ENCODE measurements at places on chromosomes 11 and 22.

- DNase-seq = no peak
Observed at GRCh38 chr11:132490978-132491377, 1041.3 kb downstream of the OPCML start.

DNA sequence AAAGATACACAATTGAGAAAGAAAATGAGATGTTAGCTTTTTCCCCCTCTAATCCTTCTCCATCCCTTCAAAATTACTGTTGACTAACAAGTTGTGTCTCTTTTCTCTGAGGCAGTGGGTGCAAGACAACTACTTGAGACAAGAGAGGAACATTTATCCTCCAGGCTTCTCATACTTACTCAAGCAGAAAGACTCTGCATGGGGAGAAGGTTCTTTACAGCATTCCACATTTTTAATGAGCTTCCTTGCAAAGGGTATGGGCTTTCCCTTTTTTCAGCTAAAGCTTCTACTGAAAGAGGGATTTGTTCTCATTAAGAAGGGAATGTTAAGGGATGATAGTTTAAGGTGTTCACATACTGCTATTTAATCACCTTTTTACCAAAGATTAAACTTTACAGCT is 47.8 kb downstream of the PAX6 start:
- DNase-seq = no peak

- no peak for DNase-seq
Observed at GRCh38 chr11:36109850-36110606, 166.2 kb downstream of the LDLRAD3 start.

DNA sequence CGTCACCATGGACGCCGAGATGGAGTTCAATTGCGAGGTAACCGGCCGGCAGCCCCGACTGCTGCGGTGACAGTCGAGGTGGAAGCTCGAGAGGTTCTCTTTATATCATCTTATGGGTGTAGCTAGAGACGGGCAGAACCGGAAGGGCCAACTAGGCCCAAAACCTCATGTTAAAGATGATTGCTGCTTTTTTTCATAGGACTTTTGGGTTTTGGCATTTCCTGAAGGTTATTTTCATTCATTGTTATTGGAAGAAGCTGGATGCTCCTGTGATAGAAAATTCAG is 585 bp downstream of the NF2 start:
- DNase-seq = peak; percentile 26

DNA sequence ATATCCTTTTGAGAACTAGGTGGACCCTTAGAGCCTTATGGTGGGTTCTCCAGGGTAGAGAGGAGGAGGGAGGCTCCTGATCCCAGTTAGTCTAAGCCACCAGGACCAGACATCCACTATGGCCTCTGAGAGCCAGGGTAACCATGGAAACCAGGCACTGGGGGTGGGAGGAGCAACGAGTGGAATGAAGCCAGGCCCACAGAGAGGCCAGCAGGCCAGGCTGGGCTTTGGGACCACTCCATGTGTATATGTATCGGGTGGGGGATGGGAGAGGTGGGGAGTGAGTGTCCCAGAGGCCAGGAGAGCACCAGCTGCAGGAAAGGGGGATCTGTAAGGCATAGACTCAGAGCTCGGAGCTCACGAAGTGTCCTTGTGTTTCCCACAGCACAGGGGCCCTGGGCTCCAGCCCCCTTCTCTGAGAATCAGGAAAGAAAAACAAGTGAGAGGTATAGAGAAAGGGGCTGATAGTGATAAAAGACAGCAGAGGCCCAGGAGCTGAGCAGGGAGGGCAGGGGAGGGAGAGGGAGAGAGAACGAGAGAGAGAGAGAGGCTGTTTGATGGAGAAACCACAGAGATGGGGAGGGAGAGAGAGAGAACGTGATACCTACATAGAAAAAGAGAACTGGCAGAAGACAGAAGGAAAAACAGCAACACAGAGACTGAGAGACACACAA is 15.5 kb upstream of the TSPAN18 start:
- DNase-seq = no peak

DNA sequence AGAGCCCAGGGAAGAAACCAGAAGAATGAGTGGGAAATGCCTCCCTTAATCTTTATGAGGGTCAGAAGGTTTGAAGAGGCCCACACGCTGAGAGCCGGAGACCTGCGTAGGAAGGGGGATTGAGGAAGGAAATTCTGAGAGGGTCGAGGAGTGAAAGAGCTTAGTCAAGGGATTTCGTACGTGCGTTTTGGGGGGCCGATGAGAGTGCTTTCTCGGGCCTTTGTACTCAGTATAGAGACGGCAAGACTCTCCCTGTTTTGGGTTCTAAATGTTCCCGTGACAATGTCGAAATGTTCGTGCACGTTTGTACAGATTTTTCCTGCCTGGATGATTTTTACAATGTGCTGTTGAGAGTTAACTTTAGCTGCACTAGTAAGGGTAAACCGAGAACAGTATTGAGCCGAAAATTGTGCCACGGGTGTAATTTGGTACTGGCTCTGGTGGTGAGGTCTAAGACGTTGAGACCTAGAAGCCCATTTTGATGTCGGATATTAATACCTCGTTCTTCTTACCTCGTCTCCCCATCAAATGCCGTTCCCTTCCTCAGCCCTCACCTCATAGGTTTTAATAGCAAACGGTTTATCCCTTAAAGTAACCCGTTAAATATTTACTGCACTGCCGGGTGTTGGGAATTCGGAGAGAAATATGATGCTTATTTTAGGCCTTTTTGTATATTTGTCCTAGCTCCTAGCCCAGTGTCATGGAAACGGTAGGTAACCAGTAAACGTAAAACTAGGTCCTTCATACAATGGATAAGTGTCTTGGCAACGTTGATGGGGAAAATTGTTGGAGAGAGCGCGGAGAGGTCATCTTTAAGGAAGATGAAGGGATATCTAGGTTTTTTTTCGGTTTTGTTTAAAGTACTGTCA is 734 bp downstream of the C11orf58 start:
- DNase-seq = no peak

GRCh38 chr11:15865212-15865987 is 490.9 kb downstream of the SOX6 start:
- no peak for DNase-seq

GRCh38 chr11:704781-705645 is 1.0 kb upstream of the EPS8L2 start:
- DNase-seq = no peak

- DNase-seq = peak; percentile 86
Observed at GRCh38 chr11:46119352-46120216, 1.7 kb downstream of the PHF21A start.

DNA sequence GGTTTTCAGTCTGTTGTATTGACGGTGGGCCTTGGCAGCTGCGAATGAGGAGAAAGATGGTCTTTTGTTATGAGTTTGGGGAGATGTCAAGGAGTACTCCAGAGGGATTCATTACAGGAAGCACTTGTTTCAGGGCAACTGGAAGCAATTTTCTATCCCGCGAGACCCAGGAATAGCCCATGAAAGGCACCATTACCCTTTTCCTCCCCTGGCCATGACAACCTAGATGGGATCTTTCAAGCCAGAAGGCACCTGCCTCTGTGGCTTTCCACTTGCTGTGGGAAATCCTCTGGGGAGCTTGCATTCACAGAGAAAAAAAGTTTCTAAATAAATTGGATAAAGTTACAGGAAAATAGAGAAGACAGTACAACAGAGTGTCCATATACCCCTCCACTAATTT is 2.7 kb downstream of the ZNF215 start:
- DNase-seq = no peak

GRCh38 chr11:114192841-114193389 is 103.3 kb upstream of the NNMT start:
- no peak for DNase-seq

GRCh38 chr11:73320763-73321603 is 12.9 kb downstream of the ARHGEF17 start:
- DNase-seq = no peak

GRCh38 chr11:77400271-77400670 is 73.6 kb downstream of the PAK1 start:
- no peak for DNase-seq

- no peak for DNase-seq
Observed at GRCh38 chr11:2144544-2145248, 5.5 kb upstream of the IGF2 start.

DNA sequence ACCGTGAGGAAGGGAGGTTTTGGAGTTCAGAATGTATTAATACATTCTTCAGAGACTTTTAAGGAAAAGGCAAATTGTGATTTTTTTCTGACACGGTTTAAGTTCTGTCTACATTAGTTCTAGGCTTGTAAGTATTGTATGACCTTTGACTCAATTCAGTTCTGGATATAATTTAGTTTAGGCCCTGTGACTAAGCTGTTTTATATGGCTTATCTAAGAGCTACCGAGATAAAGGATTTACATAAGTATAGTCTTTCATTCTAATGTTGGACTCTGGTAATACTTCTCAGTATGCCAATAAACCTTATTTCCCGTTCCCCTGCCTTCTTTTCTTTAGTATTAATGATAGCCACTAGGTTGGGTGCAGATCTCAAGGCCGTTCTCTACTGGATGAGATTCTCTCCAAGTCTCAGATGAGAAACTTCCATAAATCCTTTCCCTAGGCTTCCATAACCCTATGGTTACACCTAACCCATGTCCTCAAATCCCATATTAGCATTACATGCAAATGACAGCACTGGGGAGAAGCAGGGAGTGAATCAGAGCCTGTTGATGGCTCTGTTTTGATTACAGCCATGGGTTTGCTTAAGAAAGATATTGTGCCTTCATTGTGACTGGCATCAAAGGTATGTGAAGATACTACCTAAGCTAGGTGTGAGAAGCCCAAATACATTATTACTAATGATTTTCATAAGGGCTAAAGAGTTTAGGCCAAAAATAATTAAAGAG is 38.7 kb downstream of the BARX2 start:
- DNase-seq = no peak

- DNase-seq = no peak
Observed at GRCh38 chr11:3160252-3161031, 4.7 kb downstream of the OSBPL5 start.

- DNase-seq = no peak
Observed at GRCh38 chr22:19175602-19176174, 2.8 kb downstream of the SLC25A1 start.

DNA sequence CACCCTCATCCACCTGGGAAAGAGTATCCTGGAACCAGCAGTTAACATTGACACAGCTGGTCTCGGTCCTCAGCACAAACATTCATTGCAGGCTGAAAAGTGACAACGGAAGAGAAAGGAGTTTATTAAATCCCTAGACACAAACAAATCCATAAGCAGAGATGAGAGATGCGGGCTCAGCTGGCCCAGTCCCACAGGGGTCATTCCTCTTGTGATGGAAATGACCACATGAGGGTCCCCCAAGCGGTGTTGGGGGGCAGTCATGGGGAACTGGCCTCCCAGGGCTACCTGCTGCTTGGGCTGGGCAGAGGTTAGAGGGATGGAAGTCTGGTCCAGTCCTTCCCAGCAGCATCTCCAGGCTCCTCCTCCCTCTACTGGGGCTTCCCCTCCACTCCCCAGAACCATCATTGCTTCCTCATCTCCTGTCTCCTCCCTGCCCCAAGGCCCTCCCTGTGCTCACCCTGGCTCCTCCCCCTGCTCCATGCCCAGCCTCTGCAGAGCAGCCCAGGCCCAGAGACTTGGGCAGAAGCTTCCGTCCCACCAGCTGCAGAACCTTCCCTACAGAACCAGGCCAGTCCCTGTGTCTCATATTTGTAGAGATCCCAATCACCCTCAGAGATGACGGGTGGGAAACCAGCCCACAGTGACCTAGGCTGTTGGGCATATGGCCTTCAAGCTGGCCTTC is 5.4 kb upstream of the IGLL5 start:
- DNase-seq = peak; percentile 5

GRCh38 chr22:38766076-38766777 is 10.4 kb upstream of the SUN2 start:
- DNase-seq = peak; percentile 52

GRCh38 chr22:16922706-16923105 is 85.3 kb downstream of the GAB4 start:
- DNase-seq = no peak

DNA sequence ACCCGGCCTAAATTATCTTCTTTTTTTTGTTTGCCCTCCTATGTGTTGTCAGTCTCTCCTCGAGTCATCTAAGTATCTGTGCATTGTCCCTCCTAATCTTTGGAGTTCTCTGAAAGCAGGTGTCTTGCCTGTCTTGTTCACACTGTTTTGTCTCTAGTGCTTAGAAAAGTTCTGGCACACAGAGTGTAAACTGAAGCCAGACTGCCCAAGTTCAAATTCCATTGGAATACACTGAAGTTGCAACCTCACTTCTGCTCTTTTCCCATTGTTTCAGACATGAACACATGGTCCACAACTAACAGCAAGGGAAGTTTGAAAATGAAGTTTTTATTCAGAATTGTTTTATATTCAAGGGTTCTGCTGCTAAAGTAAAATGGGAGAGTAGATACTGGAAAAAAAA is 38.7 kb downstream of the PAX6 start:
- no peak for DNase-seq

- no peak for DNase-seq
Observed at GRCh38 chr22:30312053-30312452, 14.7 kb downstream of the TBC1D10A start.

GRCh38 chr22:40721266-40721665 is 42.0 kb downstream of the MCHR1 start:
- no peak for DNase-seq

All from CD4-positive, alpha-beta T cell treated with Interleukin-4 for 4 hours (primary cell).